ENCODE measurements at places on chromosomes 7 and 10.
A peak's percentile ranks its signal among the peaks of the same experiment; 100 is the strongest.

DNA sequence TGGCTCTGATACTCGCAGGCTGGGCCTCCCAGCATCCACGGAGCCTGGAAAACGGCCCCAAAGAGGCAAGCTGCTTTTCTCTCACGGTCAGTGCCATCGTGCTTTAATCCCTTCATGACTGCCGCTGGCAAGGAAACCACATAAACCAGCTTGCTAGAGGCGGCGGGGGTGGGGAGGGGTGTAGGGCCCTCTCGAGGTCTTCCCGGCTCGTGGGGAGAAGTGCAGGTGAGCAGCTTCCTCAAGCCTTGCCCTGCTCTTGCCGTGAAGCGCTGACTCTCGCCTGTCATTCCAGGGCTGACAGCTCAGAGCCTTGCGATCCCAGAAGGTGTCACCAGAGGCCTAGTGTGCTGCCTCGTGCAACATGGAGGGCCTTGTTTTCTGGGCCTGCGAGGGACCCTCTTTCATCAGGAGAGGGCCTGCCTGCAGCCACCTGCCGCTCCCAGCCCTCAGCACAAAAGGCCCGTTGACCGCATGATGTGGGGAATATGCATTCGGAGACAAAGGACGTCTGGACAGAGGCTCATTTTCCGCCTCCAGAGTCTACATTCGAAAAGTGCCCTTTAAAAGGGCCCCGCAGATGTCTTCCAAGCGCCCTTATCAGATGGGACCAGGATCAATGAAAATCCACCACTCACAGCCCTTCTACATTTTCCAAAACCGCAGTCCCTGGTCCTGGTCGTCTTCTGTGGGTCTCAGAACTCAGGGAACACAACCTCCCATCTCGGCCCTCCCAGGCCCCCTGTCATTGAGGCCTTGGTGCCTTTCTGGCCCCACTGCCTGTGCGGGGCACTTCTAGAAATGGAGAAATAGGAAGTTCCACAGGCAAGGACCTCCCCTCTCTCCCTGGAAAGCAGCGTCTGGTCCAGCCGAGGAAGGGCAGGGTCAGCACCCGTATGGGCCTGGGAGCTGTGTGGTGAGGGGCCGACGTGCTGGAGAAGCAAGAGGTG, 58.7 kb downstream of the ZRANB1 start:
- DNase-seq: no peak

- no peak for DNase-seq
Measured at GRCh38 chr10:127908106-127908958, 1.4 kb downstream of the PTPRE start.

DNA sequence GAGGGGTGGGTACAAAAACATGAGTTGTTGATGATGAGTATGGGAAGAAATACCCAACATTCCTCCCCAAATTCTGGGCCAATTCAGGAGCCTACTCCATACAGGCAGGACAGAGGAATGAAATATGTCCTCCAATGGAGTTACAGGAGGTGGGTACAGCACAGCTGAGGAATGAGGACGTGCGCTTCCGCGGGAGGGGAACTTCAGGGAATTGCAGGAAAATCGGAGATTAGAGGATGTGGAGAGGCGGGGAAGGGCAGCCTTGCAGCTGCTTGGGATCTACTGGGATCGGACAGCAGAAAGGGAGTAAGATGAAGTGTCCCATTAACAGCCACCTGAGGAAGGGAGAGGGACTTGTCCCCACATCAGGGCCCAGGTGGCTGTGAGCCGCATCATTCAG, 50.2 kb downstream of the PDIA4 start:
- DNase-seq: no peak

- no peak for DNase-seq
Measured at GRCh38 chr10:110407301-110408170, 90.2 kb upstream of the DUSP5 start.

- DNase-seq: peak; percentile 29
Measured at GRCh38 chr7:105759670-105760550, 116.5 kb downstream of the ATXN7L1 start.

- no peak for DNase-seq
Measured at GRCh38 chr10:82768040-82768439, 893.0 kb downstream of the NRG3 start.

- no peak for DNase-seq
Measured at GRCh38 chr10:59633063-59633462, 76.6 kb downstream of the SLC16A9 start.
